Kidney capillary endothelial cell (primary cell): ENCODE measurements at places on chromosomes 13 and 19.
A peak's percentile ranks its signal among the peaks of the same experiment; 100 is the strongest.

DNA sequence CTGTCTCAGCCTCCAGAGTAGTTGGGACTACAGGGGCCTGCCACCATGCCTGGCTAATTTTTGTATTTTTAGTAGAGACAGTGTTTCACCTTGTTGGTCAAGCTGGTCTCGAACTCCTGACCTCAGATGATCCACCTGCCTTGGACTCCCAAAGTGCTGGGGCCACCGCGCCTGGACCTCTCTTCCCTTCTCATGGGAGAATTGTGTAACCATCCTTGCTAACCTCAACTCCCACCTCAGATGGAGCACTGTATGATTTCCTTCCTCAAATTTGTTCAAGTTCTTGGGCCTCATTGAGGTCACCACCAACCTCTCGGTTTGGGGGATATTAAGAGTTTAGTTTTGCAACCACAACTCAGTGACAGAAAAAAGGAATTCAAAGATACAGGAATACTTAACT lies 10.7 kb downstream of the LILRA5 start:
- DNase-seq: no peak

GRCh38 chr19:45097776-45098520 lies 5.0 kb downstream of the PPP1R37 start:
- peak; percentile 80 for DNase-seq

GRCh38 chr13:113555141-113555540 lies 29.4 kb upstream of the TFDP1 start:
- no peak for DNase-seq

DNA sequence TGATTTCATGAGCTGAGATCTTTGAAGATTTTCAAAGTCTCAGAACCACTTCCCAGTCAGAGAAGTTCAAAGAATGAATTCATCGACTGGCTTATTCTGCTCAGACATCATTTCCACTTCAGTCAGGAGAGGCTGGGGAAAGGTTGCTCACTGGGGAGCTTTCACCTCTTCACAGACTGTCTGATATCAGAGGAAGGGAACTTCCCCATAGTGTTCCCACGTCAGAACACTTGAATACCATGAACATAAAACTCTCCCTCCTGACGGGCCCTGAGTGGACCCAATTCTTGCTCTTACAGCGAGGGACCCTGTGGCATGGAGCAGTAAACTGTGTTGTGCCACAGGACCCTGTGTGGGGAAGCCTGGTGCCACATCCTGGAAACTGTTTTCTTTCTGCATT lies 492.6 kb downstream of the COG6 start:
- no peak for DNase-seq

GRCh38 chr19:45130888-45131615 lies 29.7 kb downstream of the NKPD1 start:
- no peak for DNase-seq

GRCh38 chr13:27924529-27925141 lies 4.8 kb downstream of the PDX1 start:
- DNase-seq: no peak

- DNase-seq: no peak
These were observed 20.4 kb downstream of the ZNF578 start for GRCh38 chr19:52473655-52474350.

GRCh38 chr19:47778049-47778953 lies at the start of gene SELENOW:
SELENOW (plus strand) TSS chr19:47778703; CDS start chr19:47778786, 83 bp downstream.
- peak; percentile 69 for DNase-seq

GRCh38 chr13:73934215-73934641 lies 200.0 kb downstream of the KLF12 start:
- DNase-seq: peak; percentile 31

DNA sequence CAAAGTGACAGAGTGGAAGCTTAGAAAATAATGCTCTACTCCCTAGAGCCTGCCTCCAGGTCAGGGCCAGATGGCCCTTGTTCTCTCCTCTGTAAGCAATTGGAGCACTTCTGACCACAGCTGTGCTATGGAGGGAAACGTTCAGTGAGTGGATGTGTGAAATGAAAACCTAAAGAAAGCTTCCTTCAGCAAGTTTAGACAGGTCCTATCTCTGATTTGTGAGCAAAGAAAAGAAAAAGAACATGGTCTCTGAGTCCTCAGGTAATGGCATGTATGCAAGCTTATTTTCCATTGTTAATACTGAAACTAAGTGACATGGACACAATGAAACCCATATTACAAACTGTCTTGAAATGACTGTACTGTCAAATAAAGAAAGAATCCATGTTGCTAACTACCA lies 1486.8 kb downstream of the EFNB2 start:
- no peak for DNase-seq

- DNase-seq: no peak
These were observed 15.1 kb upstream of the PLPP2 start for GRCh38 chr19:306151-306900.

DNA sequence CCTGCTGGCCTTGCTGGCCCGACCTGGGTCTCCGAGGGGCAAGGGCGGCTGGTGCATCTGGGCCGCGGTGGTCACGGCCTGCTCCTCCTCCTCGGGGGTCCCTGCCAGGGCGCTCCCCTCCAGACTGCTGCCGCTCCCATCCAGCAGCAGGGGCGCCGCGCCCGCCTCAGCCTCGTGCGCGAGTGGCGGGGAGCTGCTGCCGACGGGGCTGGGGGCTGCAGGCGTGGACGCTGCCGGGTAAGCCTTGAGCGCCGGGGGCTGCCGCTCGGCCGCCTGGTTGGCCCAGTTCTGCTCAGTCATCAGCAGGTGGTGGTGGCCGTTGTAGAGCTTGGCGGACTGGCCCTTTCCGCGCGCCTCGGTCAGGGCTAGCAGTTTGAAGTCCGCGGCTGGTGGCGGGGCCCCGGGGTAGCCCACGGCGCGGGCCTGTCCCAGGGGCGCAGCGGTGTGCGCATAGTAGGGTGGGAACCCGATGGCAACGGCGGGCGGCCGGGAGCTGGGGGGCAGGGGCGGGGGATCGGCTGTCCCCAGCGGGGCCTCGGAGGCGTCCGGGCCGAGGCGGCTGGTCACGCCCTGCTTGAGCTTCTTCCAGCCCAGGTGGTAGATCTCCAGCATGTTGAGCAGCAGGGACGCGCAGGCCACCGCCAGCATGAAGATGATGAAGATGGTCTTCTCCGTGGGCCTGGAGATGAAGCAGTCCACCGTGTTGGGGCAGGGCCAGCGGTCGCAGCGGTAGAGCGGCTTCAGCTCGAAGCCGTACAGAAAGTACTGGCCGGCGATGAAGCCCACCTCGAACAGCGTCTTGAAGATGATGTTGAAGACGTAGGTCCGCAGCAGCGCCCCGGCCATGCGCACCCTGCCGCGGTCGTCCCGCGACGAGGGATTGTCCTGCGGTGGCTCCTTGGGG lies 18.6 kb downstream of the GJA3 start:
- no peak for DNase-seq

DNA sequence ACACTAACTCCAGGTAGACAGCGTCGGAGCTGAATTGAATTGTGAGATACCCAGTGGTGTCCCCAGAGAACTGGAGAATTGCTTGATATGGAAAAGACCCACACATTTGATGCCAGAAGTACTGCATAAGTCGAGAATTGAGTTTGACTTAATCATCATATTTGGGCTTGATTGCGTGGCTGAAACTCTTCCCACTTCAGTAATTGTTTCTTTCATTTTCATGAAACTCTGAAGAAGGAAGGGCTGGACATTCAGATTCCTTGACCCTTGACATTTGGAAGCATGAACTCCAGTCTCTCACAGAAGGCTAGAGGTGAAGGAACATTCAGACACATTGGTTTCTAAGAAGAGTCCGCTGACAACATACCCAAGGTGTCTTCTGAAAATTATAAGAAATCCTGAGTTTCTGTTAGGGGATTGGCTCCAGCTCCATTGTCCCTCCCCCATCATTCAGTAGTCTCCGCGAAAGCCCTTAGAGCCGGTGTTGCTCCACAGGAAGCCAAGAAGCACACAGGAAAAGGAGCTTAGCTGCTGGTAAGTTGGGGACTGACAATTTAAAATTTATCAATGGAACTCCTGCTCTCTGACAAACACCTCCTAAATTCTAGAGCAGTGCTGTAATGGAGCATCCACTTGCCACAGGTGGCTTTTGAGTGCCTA lies at the start of gene FPR2:
TSS of gene FPR2 (plus strand) at position 484 of the 660 bp plus-strand sequence. CDS start 7,479 bp downstream, outside the sequence.
- no peak for DNase-seq

GRCh38 chr13:30726192-30726591 lies 9.2 kb upstream of the ALOX5AP start:
- no peak for DNase-seq

- no peak for DNase-seq
These were observed 344.6 kb downstream of the DNAJC15 start for GRCh38 chr13:43368003-43368402.

- DNase-seq: peak; percentile 84
These were observed 46.1 kb downstream of the ARHGEF18 start for GRCh38 chr19:7394731-7395359.

DNA sequence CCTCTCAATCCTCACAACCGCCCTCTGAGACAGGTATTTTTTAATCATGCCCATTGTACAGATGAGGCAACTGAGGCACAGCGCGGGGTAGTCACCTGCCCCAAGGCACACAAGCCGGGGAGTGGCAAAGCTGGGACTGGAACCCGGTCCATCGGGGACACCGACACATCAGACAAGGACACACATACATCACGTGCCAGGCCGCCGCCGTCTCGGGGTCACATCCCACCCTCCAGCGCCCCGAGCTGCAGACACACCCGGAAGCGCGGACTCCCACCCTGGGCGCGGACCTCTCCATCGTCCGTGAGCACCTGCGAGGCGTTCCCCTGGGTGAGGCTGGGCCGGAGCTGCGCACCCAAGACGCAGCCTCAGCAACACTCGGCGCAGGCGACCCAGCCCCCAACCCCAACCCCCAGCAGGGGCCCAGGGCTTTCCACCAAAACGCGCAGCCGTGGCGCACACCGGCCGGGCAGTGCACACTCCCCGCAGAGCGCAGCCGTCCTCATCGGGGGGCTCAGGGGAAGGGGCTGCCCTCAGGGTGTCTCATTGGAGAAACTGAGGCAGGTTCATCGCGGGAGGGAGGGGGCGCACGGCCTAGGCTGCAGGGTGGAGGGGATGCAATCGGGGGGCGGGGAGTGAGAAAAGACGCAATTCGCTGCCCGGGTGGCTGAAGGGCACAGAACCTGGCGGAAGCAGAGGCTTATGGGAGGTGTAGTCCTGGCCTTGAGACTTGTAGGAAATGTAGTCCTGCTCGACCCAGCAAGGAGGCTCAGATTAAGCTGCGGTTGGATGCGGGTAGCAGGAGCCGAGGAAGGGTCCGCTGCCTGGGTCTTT lies 1.9 kb upstream of the LMTK3 start:
- no peak for DNase-seq

- no peak for DNase-seq
These were observed 242.1 kb downstream of the KLF5 start for GRCh38 chr13:73300718-73301425.

DNA sequence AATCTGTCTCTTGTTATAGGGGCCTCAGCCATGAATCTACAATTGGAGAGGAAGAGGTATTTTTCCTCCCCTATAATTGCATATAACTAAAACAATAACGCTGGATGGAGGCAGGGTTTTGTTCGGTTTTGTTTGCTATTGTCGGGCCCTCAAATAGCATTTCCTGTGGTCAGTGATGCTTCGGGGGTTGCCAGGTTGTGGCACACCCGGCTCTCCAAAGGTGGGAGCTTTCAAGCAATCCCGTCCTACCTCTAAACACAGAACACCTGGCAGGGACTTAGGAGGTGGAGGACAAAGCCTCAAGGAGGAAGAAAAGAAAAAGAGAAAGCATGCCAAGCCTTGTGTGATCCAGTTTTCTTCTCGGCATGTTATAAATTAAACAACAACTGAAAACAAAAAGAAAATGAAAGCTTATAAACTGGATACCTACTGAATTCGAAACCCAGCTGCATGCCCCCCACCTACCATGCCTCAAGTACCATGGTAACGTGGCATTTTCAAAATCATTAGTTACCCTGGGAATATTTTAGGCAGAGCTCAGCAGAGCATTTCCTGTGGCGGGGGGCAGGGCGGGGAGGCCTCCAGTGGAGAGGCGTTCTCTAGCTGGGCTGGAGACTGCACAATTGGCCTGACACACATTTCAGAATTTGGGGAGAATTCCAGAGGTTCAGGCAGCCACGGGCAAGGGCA lies 213.8 kb downstream of the DCLK1 start:
- DNase-seq: no peak

GRCh38 chr19:29779921-29780320 lies 31.9 kb upstream of the CCNE1 start:
- no peak for DNase-seq

DNA sequence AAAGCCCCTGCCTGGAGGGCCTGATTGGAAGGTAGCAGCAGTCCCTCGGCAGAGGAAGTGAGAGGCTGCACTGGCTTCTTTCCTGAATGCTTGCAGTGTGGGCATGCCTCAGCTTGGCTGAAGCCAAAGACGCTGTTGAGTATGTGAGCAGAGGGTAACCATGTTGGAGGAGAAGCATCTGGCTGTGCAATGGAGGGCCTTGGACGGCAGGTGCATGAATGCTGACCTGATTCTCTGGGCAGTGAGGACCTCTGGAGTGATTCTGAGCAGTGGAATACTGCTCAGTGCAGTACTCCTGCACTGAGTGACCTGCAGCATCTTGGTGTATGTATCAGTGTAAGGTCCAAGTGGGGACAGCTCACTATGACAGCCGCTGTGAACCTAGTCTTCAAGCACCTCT lies 46.9 kb downstream of the SOX1 start:
- no peak for DNase-seq

GRCh38 chr13:68851026-68851425 lies 1256.6 kb upstream of the ATXN8OS start:
- DNase-seq: no peak

DNA sequence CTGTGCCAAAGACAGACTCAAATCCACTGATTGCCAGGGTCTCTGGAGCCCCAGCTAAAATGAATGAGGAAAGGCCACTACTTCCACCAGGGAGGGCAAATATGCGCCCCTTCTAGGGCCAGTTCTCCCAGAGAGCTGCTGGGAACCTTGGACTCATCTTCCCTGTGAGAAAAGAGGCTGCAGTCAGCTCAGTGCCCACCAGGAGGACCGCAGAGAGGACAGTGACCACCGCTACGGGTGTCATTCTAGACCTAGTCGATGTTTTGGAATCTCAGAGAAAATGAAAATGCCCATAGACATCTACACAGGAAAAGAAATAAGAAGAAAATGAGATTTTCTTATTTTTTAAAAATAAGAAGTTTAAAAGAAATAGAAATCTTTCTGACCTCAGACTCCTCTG lies 235.1 kb downstream of the UQCRFS1 start:
- no peak for DNase-seq

DNA sequence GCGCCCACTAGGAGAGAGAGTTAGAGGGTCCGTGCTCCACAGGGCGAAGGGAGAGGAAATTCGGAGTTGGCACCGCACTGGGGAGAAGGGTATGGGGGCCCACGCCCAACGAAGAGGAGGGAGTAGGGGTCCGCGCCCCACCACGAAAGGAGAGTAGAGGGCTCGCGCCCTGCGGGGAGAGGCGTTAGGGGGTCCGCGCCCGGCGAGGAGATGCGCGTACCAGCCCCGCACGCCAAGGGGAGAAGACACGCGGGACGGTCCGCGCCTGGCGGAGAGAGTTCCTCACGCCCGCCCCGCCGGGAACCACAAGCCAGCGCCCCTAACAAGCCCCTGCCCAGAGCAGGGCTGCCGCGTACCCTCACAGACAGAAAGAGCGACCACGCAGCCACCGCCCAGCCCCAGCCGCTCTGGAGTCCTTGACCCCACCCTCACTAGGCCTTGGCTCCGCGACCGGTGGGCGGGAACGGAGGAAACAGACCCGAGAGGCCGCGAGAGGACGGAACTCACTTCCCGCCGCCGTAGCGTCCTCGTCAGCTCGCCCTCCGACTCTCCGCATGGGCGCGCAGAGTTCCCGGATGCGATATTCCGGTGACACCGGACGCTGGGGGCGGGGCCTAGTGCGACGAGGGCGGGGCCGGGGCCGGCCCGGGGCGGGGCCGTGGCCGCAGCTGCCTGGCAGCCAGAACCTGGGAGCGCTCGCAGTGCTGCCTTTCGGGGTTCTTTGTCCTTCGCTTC lies 20.0 kb upstream of the ZSCAN18 start:
- DNase-seq: no peak
